SJSA1 (cell line): ENCODE measurements at places on chromosomes 5 and 9.

GRCh38 chr5:139653616-139654015, 5.5 kb downstream of the CXXC5 start:
- H3K4me1 ChIP-seq = peaks cover 91% of the 10 kb centered on the region
- H3K4me3 ChIP-seq = no peak overlapping the region
- H3K27me3 ChIP-seq = no peaks in the 10 kb centered on the region
- peaks cover 31% of the 10 kb centered on the region for H3K36me3 ChIP-seq
- DNase-seq = no peak

GRCh38 chr5:38666668-38667498, 110.4 kb upstream of the LIFR start:
- H3K27me3 ChIP-seq = no peaks in the 10 kb centered on the region
- no peaks in the 10 kb centered on the region for H3K36me3 ChIP-seq
- DNase-seq = no peak
- peaks cover 22% of the 10 kb centered on the region for H3K4me1 ChIP-seq

GRCh38 chr5:168570490-168571328, 8.5 kb downstream of the PANK3 start:
- H3K27me3 ChIP-seq = no peaks in the 10 kb centered on the region
- no peak for DNase-seq
- no peaks in the 10 kb centered on the region for H3K4me1 ChIP-seq
- H3K27ac ChIP-seq = no peak overlapping the region
- peaks cover 38% of the 10 kb centered on the region for H3K36me3 ChIP-seq

GRCh38 chr9:86771941-86772634, 175.2 kb downstream of the GAS1 start:
- H3K27ac ChIP-seq = no peak overlapping the region
- H3K36me3 ChIP-seq = no peaks in the 10 kb centered on the region
- no peak overlapping the region for H3K4me3 ChIP-seq
- DNase-seq = no peak

DNA sequence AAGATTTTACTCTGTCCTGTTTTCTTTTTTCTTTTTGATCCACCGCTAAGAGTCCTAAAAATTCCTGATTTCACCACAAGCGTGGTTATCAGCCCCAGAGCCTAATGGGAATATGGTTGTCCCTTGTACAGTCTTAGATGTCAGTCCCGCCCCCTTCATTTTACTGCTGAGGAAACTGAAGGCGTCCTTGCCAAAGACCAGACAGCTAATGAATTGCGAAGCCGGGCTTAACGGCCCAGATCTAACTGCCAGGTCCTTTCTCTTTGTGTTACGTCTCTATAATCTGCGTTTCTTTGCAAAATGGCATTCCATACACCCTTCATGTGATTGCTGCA, 497 bp downstream of the NSA2 start:
- peak overlapping the region; percentile 77 for H3K4me3 ChIP-seq
- peak overlapping the region; percentile 53; the same call in 1 of the 2 replicates for H3K27ac ChIP-seq
- DNase-seq = no peak
- H3K36me3 ChIP-seq = peaks cover 48% of the 10 kb centered on the region

GRCh38 chr5:133510634-133511262, 101.6 kb downstream of the FSTL4 start:
- DNase-seq = peak; percentile 39
- H3K27me3 ChIP-seq = peaks cover 12% of the 10 kb centered on the region; the same call in 1 of the 2 replicates
- no peak overlapping the region for H3K27ac ChIP-seq
- H3K4me3 ChIP-seq = no peak overlapping the region
- H3K36me3 ChIP-seq = no peaks in the 10 kb centered on the region

DNA sequence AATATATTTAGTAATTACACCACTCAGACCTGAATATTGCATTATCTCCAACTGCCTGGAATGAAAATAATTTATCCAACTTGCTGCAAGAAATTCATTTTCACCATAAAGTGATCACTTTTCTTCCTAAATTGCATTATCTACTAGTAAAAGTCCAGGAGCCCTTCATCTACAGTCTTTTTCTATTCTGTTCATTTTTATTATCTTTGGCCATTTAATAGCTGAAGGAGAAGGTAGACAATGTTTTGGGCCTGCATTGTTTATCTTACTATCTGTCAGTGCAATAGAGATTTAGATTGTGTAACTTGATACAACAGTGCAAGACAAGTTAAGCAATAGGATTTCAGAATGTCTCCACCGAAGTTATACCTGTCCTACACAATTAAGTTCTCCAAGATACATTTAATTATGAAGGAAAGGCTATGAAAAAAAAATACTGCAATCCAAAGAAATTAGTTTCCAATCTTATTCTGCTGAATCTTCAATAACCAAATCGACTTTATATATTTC, 1339.7 kb upstream of the CDH6 start:
- H3K36me3 ChIP-seq = no peaks in the 10 kb centered on the region
- H3K27ac ChIP-seq = no peak overlapping the region
- no peaks in the 10 kb centered on the region for H3K4me1 ChIP-seq
- H3K4me3 ChIP-seq = no peak overlapping the region
- no peaks in the 10 kb centered on the region for H3K27me3 ChIP-seq

GRCh38 chr5:154749491-154749890, 5.7 kb upstream of the LARP1 start:
- no peak overlapping the region for H3K4me3 ChIP-seq
- peaks cover 12% of the 10 kb centered on the region for H3K4me1 ChIP-seq
- no peak for DNase-seq
- no peak overlapping the region for H3K27ac ChIP-seq
- no peaks in the 10 kb centered on the region for H3K36me3 ChIP-seq
- H3K27me3 ChIP-seq = no peaks in the 10 kb centered on the region

- H3K27ac ChIP-seq = no peak overlapping the region
- peaks cover 36% of the 10 kb centered on the region for H3K27me3 ChIP-seq
These were observed 40.4 kb upstream of the FLT4 start for GRCh38 chr5:180689775-180690174.

GRCh38 chr9:130634191-130634768, 30.1 kb upstream of the PRDM12 start:
- no peaks in the 10 kb centered on the region for H3K4me1 ChIP-seq
- no peak for DNase-seq
- H3K27ac ChIP-seq = no peak overlapping the region

- H3K27me3 ChIP-seq = peaks cover 8% of the 10 kb centered on the region; the same call in 1 of the 2 replicates
- DNase-seq = no peak
- no peak overlapping the region for H3K4me3 ChIP-seq
These were observed 1.4 kb upstream of the CTXN3 start for GRCh38 chr5:127647361-127647958.

DNA sequence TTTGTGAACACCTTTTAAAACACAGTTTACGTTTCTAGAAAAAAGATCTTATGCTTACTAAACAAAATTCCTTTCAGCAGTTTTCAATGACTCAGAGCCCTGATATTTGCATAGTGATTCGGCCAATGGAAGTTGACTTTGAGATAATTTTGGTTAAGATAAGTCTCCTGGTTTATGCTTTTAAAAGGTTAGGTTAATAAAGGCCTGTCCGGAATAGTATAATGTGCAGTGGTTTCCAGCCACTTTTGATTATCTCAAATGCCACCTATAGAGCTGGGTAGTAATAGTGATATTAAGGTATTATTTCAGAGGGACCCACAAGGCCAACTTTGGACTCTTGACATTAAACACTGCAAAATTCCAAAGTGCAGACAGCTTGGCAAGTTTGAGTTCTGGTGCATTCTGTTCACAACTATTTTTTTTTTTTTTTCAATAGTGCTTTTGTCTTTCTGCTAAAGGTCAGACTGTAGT, 86.1 kb downstream of the F2RL2 start:
- no peaks in the 10 kb centered on the region for H3K4me1 ChIP-seq
- no peaks in the 10 kb centered on the region for H3K27me3 ChIP-seq
- DNase-seq = no peak
- H3K36me3 ChIP-seq = no peaks in the 10 kb centered on the region
- no peak overlapping the region for H3K4me3 ChIP-seq

DNA sequence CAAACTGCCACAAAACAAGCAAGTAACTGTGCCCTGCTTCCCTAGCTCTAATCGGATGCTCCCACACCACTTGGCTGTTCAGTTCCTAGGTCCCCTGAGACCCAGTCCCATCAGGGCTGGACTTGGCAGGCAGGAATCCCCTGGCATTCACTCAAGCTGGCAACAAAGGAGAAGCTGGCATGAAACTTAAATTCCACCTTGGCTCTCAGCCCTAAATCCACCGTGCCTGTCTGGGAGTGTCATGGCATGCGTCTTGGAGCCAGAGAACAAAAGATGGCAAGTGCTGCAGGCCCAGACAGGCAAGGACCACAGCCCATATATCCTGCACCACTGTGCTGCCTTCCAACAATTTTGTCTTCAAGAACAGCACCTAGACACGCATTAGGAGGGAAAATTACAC, 38.2 kb downstream of the ETF1 start:
- H3K4me3 ChIP-seq = no peak overlapping the region
- peaks cover 40% of the 10 kb centered on the region for H3K36me3 ChIP-seq
- no peaks in the 10 kb centered on the region for H3K4me1 ChIP-seq
- no peak for DNase-seq
- H3K27me3 ChIP-seq = no peaks in the 10 kb centered on the region

DNA sequence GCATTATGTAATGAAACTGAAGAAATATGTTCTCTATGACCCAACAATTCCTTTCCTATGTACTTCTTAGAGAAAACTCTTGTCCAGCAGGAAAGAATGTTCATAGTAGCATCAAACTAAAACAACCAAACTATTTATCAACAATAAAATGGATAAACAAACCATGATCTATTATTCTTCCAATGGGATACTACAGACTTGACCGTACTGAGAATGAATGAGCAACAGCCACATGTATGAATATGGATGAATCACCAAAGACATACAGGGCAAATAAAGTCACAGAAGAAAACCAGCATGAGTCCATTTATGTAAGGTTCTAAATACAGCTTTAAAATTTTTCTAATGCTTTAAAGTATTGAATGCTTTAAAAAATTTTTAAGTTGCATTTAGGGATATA, 73.6 kb upstream of the SUSD1 start:
- peaks cover 32% of the 10 kb centered on the region for H3K4me1 ChIP-seq
- peak overlapping the region; percentile 10 for H3K27ac ChIP-seq
- H3K4me3 ChIP-seq = no peak overlapping the region
- peaks cover 19% of the 10 kb centered on the region for H3K36me3 ChIP-seq
